Left ventricle myocardium inferior (tissue), 1 donor: ENCODE measurements at places on chromosomes 2 and 18.

GRCh38 chr2:153986488-153987229 lies 114.9 kb downstream of the GALNT13 start:
- DNase-seq: no peak

- DNase-seq: no peak
These were observed 672.3 kb downstream of the ARHGAP15 start for GRCh38 chr2:143801561-143801960.

- DNase-seq: no peak
These were observed 39.9 kb upstream of the UPP2 start for GRCh38 chr2:158061763-158062162.

- DNase-seq: no peak
These were observed 158.2 kb upstream of the CCDC150 start for GRCh38 chr2:196481324-196481697.

GRCh38 chr2:43139996-43140621 lies 86.3 kb downstream of the ZFP36L2 start:
- DNase-seq: peak; percentile 64

GRCh38 chr18:56812674-56813073 lies 161.5 kb downstream of the WDR7 start:
- no peak for DNase-seq

DNA sequence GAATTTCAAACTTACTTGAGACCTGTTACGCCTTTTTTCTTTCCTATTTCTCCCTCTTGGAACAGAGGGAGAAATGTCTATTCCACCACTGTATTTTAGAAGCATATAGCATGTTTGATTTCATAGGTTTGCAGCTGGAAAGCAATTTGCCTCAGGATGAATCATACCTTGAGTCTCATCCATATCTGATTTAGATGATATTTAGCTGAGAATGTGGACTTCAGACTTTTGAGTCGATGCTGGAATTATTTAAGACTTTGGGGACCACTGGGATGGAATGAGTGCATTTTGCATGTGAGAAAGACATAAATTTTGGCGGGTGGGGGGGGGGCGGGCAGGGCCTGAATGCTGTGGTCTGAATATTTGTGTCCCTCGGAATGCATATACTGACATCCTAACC lies 282.7 kb upstream of the STON1 start:
- no peak for DNase-seq

- no peak for DNase-seq
These were observed 525.4 kb downstream of the PIK3C3 start for GRCh38 chr18:42480441-42480840.

- DNase-seq: no peak
These were observed 2.8 kb downstream of the CRYGB start for GRCh38 chr2:208142925-208143799.
